Activated naive CD4-positive, alpha-beta T cell treated with Interleukin-2 at 50 U/mL for 16 hours (primary cell): ENCODE measurements at places on chromosomes 11 and 22.

- no peak for DNase-seq
Measured at GRCh38 chr22:29639096-29639495, 35.7 kb downstream of the NF2 start.

GRCh38 chr22:25388866-25389540 is 169.6 kb downstream of the CRYBB2 start:
- DNase-seq: no peak

DNA sequence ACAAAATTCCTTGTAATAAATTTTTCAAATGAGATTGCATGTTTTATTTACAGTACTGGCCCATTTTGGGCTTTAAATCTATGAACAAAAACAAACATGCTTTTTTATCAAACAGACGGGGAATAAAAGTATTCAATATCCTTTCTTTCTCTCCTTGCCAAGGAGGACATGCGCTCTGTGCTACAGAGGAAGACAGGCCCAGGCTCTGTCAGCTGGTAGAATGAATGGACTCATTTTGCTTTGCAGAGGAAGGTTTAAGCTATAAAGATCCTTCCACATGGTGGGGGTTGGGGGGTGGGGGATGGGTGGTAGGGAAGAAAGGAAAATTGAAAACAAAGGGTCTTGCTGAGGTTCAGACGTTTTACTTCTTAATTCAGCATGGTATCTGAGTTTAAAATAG is 575.6 kb downstream of the INSC start:
- no peak for DNase-seq

DNA sequence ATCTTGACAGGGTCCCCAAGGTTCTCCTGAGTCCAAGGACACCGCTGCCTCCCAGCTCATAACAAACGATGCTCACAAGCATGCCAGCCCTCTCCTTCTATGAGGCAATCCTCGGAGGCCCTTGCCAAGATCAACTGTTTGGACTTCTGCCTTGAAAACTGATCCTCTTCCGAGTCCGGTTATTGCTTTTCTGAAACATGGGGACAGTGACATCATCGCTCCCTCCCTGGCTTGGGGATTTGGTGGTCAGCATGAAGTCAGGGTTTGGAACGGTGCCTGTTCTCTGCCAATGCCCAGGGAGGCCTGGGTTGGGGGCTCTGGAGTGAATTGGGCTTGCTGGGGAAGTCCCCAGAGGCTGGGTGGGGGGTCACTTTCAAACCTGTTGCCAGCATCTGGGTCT is 149.3 kb downstream of the FBXO7 start:
- DNase-seq: no peak

DNA sequence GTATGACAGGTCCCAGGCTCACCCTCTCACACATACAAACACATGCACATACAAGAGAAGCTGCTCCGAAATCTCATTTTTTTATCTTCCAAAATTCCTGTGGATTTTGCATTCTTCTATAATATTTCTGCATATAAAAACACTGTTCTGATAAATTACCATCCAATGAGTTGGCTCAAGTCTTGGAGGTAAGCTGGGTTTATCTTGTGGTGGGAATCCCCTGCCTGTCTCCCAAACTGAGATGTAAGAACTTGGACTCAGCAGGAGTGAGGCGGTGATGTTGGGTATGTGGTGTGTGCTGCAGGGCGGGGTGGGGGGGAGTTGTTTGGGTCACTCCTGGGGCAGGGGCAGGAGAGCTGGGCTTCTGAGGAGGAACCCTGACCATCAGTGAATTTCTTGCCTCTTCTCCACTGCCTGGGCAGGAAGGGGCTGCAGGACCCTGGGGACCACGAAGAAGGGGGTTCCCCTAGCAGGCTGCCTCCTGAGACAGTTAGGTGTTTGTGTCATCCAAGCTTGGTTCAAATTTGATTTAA is 6.8 kb upstream of the P2RY6 start:
- DNase-seq: no peak

GRCh38 chr11:117794772-117795629 is 2.0 kb downstream of the DSCAML1 start:
- no peak for DNase-seq

DNA sequence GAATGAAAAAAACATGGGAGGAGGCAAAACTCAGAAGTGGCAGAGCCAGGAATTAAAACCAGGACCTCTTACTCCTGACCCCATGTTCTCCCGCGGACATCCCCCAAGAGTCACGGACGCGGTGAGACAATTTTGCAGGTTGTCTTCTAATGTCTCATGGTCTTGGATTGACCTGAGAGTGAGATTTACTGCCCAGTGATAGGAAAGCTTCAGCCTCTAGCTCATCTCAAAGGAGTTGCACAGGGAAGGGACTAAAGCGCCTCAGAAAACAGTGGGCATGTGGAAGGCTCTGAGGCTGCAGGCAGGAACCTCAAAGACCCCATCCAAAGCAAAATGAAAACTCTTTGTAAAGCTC is 197.4 kb downstream of the ADAMTS15 start:
- DNase-seq: no peak
